ENCODE measurements at places on chromosomes 7 and 10.

GRCh38 chr7:50791938-50792341 is 9.2 kb upstream of the GRB10 start:
- DNase-seq = no peak
- H3K36me3 ChIP-seq = no peaks in the 10 kb centered on the region
- H3K27ac ChIP-seq = no peak overlapping the region
- H3K27me3 ChIP-seq = peaks cover 8% of the 10 kb centered on the region
- no peak overlapping the region for H3K4me3 ChIP-seq

DNA sequence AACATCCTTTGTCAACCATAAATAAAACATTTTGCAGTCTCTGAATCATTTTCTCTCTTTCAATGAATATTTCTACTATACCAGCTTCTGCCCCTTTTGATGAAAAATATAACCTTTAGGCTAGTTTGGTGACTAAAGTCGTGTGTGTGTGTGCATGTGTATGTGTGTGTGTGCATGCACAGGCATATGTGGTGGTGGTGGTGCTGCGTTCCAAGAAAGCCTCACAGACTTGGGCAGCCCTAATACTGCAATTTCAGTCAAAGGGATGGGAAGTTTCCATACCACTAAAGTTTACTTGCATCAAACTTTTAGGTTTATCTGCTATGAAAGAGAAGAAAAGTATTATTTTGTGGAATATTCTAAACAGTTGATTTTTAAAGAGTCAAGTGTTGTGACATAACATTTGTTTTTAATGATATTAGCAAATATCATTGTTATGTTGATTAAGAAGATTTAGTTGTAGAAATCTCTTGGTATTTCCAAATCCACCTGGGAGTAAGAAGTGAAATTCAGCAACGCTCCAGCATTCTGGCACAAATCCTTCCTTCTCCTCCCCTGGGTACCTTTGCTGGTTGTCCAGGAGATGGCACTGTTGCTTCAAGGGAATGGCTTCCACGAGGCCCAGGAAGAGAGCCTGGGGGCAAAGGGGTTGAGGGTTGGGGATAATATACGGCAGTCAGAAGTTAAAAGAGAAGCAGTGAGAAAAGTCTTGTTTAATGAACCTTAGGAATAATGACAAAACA is 41.5 kb downstream of the ASB4 start:
- no peaks in the 10 kb centered on the region for H3K27me3 ChIP-seq
- no peaks in the 10 kb centered on the region for H3K4me1 ChIP-seq
- DNase-seq = no peak
- H3K4me3 ChIP-seq = no peak overlapping the region

DNA sequence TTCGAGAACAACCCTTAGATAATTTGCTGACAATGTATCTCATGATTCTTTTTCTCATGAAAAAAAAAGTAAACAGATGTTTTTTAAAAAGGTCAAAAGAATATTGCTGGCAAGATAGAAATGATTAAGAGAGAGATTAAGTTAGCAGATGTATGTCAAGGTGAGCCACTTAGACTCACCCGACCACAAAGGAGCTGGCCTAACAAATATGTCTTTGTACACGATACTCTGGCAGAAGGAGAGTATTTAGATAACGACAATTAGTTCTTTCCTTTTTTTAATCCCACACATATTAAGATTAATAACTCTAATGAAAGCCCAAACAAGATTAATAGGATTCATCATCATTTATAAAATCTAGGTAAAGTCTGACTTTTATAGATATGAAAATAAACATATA is 156.7 kb downstream of the RAPGEF5 start:
- no peaks in the 10 kb centered on the region for H3K36me3 ChIP-seq
- no peak overlapping the region for H3K4me3 ChIP-seq
- no peak for DNase-seq
- no peak overlapping the region for H3K27ac ChIP-seq

DNA sequence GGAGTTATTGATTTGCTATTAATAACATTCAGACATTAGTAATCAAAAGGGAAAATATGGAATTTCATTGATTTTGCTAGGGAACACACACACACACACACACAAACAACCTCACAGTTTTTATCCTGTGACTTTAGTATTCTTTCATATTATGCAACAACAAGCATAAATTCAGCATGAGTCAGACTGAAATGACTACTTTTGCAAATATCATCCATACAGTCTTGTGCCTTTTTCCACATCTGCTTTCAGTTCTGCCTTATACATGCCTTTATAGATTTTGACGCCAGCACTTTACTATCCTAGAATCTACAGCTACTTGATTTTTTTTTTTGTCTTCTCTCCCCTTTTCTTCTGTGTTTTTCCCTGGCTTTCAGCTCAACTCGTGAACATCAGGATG is 975.8 kb upstream of the LRRTM3 start:
- no peaks in the 10 kb centered on the region for H3K36me3 ChIP-seq
- H3K4me1 ChIP-seq = no peaks in the 10 kb centered on the region
- H3K4me3 ChIP-seq = no peak overlapping the region
- no peaks in the 10 kb centered on the region for H3K27me3 ChIP-seq
- DNase-seq = no peak

DNA sequence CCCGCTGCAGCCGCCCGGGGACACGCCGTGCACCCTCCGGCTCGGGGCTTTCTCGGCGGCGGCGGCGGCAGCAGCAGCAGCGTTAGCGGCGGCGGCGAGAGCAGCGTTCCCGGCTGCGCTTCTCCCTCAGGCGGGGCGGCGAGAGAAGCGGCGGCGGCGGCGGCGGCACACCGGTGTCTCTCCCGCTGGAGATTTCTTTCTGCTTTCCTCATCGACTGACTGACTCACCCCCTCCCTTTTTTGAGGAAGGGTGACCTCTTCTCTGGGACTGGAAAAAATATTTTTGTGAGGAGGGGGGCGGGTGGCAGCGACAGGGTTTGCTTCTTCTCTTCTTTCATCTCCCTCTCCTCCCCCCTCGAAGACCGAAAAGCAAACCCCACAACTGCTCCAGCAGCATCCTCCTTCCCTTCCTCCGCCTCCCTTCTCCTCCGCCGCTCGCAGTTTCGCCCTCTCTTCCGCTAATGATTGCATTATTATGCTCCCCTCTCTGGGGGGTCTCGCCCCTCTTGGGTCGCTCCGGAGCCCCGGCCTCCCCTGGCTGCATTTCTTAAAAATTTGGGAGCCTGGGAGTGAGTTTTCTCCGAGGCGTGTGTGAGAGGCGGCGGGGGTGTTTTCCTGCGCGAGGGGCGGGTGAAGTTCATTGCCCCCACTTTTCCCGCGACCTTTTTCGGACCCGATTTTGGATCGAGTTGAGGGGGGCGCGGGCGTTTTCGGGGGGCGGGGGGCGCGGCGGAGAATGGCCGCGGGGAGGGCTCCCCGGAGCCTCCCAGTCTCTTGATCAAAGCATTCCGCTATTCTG is 411 bp downstream of the AUTS2 start:
- H3K4me1 ChIP-seq = peaks cover 13% of the 10 kb centered on the region
- H3K36me3 ChIP-seq = no peaks in the 10 kb centered on the region
- no peak overlapping the region for H3K4me3 ChIP-seq
- no peak for DNase-seq
- H3K27me3 ChIP-seq = peaks cover 16% of the 10 kb centered on the region

GRCh38 chr7:88176190-88176589 is 43.6 kb downstream of the SRI start:
- DNase-seq = no peak
- no peak overlapping the region for H3K4me3 ChIP-seq

- H3K4me3 ChIP-seq = no peak overlapping the region
- peaks cover 16% of the 10 kb centered on the region for H3K36me3 ChIP-seq
- H3K27me3 ChIP-seq = no peaks in the 10 kb centered on the region
- peak overlapping the region; percentile 28 for H3K27ac ChIP-seq
These were observed 26.6 kb downstream of the ESYT2 start for GRCh38 chr7:158802535-158803366.

GRCh38 chr10:124344266-124344590 is 74.5 kb downstream of the OAT start:
- no peaks in the 10 kb centered on the region for H3K4me1 ChIP-seq
- DNase-seq = no peak
- H3K27ac ChIP-seq = no peak overlapping the region
- no peaks in the 10 kb centered on the region for H3K36me3 ChIP-seq

- H3K27ac ChIP-seq = no peak overlapping the region
- H3K36me3 ChIP-seq = no peaks in the 10 kb centered on the region
- DNase-seq = no peak
- H3K27me3 ChIP-seq = no peaks in the 10 kb centered on the region
These were observed 36.3 kb downstream of the FOXL3 start for GRCh38 chr7:326273-326672.

GRCh38 chr10:63491588-63492316 is 26.0 kb upstream of the JMJD1C start:
- H3K27me3 ChIP-seq = no peaks in the 10 kb centered on the region
- no peak overlapping the region for H3K4me3 ChIP-seq
- no peaks in the 10 kb centered on the region for H3K36me3 ChIP-seq

DNA sequence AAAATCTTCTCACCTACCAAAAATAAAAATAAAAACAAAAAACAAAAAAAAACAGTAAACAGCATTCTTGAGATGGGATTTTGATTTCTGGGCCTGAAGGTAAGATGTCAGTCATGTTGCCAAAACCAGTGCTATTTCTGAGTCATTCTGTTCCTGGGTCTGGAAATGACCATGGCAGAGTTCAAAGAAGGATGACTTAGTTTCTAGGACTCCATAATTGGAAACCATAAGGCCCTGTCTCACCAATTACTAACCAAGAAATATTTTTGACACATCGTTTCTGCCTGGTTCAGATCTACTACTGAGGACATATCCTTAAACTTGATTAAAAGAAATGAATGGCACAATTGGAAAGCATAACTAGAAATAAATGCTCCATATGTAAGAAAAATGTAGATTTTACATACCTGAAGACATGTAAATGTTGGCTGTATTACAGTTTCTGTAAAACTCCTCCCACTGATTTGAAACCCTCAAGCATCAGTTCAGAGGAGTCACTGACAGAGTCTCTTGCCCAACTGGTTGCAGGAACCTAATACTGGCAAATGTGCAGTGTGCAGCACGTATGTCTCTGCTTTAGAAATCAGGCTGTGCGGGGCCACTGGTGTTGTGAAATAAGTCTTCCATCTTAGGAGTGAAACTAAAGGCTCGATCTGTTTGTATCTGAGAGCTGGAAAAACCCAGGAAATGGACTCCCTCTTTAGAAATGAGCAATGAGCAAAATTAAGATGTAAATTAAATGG is 84.8 kb upstream of the EGR2 start:
- no peaks in the 10 kb centered on the region for H3K4me1 ChIP-seq
- no peaks in the 10 kb centered on the region for H3K36me3 ChIP-seq
- H3K27me3 ChIP-seq = no peaks in the 10 kb centered on the region

DNA sequence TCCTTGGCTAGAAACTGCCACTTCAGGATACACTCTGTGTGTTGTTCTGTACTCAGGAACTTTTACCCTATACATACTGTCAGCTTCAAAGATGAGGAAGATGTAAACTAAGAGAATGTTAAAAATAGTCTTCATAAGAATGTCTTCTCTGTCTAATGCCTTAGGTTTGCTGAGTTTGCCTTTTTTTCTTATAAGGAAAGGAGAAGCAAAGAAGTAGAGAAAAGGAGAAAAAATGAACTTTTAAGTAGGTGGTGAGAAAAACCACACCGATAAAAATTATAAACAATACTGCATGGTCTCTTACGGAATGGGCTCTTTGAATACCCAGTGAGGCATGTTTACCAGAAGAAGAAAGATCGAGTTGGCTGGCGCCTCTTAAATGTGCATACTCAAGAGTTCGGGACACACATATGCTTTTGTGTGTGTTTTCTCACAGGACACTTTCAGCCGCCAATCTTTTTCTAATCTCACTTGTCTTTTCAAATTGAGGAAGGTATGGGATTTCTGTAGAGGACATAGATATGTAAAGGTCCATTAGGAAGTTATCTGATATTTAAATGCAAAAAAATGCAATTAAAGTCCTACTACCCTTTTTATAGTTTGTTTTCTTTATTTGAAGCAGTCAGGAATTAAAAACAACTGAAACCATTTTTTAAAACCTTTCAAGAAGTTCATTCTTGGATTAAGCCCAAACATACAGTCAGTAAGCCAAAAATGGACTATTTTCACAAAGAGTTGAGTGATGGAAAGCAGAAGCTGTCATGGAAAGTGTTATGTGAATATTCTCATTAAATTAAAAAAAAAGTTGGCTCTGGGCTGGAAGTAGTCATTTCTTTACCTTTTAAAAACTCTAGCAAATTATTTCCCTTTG is 100.6 kb upstream of the MDFIC start:
- H3K36me3 ChIP-seq = no peaks in the 10 kb centered on the region
- no peak for DNase-seq

- H3K27me3 ChIP-seq = no peaks in the 10 kb centered on the region
- H3K27ac ChIP-seq = no peak overlapping the region
- H3K4me1 ChIP-seq = peaks cover 59% of the 10 kb centered on the region
- peaks cover 11% of the 10 kb centered on the region for H3K36me3 ChIP-seq
These were observed 58.4 kb downstream of the TACR2 start for GRCh38 chr10:69358148-69358795.

DNA sequence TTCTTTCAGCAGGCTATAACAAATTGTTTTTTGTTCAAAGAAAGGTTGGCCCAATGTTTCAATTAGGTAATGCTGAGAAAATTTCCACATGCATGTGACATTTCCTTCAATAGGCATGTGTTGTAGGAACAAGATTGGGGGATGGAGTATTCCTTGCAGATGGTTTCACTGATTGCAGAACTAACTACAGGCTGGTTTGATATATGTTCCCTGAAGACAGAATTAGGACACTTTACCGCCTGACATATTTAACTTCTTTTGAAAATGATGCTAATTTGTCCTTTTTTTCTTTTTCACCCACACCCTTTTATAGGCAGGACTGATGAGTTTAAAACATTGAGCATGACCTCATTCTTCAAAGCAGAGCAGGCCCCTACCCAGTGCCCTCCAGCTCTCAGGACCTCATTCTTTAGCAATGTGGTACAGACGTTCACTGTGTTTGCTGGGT is 163.3 kb downstream of the CPED1 start:
- H3K4me3 ChIP-seq = no peak overlapping the region
- no peaks in the 10 kb centered on the region for H3K36me3 ChIP-seq
- no peaks in the 10 kb centered on the region for H3K4me1 ChIP-seq
- no peak for DNase-seq
- no peak overlapping the region for H3K27ac ChIP-seq

GRCh38 chr10:106535304-106535953 is 629.1 kb downstream of the SORCS1 start:
- H3K4me3 ChIP-seq = no peak overlapping the region
- no peaks in the 10 kb centered on the region for H3K36me3 ChIP-seq

- H3K4me3 ChIP-seq = peak overlapping the region; percentile 48
- H3K27me3 ChIP-seq = no peaks in the 10 kb centered on the region
- peaks cover 39% of the 10 kb centered on the region for H3K4me1 ChIP-seq
- no peaks in the 10 kb centered on the region for H3K36me3 ChIP-seq
- DNase-seq = peak; percentile 65
These were observed 12.9 kb downstream of the BAG3 start for GRCh38 chr10:119663866-119664698.

DNA sequence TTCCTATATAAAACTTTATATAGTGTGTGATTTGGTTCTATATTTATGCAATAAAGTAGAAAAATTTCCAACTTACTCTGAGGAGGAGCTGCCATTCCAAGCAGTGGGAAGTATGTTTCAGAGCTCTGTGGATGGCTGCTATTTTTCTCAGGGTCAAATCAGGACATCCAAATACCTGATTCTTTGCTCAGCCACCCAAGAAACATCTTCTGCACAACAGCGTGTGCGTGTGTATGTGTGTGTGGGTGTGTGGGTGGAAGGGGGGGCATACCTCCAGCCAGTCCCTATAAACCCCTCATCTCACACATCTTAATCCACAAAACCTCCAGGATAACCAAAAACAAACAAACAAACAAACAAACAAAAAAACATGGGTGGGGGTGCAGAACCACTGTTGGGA is 66.3 kb upstream of the EMX2 start:
- H3K36me3 ChIP-seq = no peaks in the 10 kb centered on the region
- no peak overlapping the region for H3K4me3 ChIP-seq
- no peak for DNase-seq
- H3K4me1 ChIP-seq = no peaks in the 10 kb centered on the region
- H3K27ac ChIP-seq = no peak overlapping the region

Measured in CD4-positive, alpha-beta memory T cell (primary cell).